Body of pancreas (tissue), 4 donors: ENCODE measurements at places on chromosomes 11 and 22.
A peak's percentile ranks its signal among the peaks of the same experiment; 100 is the strongest.

- no peak overlapping the region for H3K27ac ChIP-seq
- no peak for DNase-seq
- no peaks in the 10 kb centered on the region for H3K27me3 ChIP-seq
- H3K4me3 ChIP-seq = no peak overlapping the region
- H3K4me1 ChIP-seq = peaks cover 4% of the 10 kb centered on the region
Observed at GRCh38 chr11:129973068-129973467, 29.6 kb downstream of the PRDM10 start.

- H3K27ac ChIP-seq = peak overlapping the region; percentile 97
- DNase-seq = no peak
- no peak overlapping the region for H3K4me3 ChIP-seq
- no peaks in the 10 kb centered on the region for H3K36me3 ChIP-seq
- no peaks in the 10 kb centered on the region for H3K27me3 ChIP-seq
Observed at GRCh38 chr11:67238894-67239782, 27.1 kb upstream of the GRK2 start.

DNA sequence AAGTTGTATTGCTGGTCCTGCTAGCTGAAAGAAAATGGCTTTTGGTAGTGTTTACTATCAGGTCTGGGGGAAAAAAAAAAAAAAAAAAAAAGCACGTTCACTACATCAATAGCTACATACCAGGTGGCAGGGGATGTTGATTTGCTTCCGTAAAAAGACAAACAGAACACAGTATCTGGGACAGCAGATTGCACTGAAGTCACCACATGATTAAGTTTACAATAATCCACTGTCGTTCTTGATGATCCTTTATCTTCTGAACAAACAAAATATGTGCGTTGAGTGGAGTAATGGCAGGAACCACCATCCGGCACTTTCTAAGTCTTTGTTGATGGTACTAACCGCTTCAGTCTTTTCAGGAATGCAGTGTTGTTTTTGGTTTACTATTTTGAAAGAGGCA is 48.7 kb downstream of the DDX6 start:
- H3K4me3 ChIP-seq = no peak overlapping the region
- no peaks in the 10 kb centered on the region for H3K36me3 ChIP-seq
- H3K27ac ChIP-seq = no peak overlapping the region
- H3K27me3 ChIP-seq = no peaks in the 10 kb centered on the region
- H3K4me1 ChIP-seq = no peaks in the 10 kb centered on the region

DNA sequence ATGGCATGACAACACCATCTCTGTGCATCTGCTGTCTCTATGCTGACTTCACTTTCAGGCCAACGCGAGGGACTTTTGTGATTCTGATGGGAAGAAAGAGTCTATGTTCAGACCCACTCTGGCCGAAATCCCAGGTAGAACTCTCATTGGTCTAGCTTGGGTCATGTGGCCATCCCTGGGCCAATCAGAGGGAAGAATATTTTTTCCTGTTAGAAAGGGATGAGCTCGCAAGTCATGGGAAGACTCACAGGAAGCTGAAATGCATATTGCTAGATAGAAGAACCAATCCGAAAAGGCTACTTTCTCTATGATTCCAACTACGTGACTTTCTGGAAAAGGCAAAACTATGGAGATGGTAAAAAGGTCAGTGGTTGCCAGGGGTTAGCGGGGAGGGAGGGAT is 56.0 kb upstream of the LINC01488 start:
- H3K4me3 ChIP-seq = no peak overlapping the region
- no peaks in the 10 kb centered on the region for H3K4me1 ChIP-seq
- H3K27ac ChIP-seq = no peak overlapping the region

- H3K36me3 ChIP-seq = no peaks in the 10 kb centered on the region
- no peak overlapping the region for H3K4me3 ChIP-seq
- no peaks in the 10 kb centered on the region for H3K4me1 ChIP-seq
- H3K27me3 ChIP-seq = no peaks in the 10 kb centered on the region
Observed at GRCh38 chr11:42555190-42555589, 756.6 kb upstream of the API5 start.

GRCh38 chr11:96045622-96046456 is 121.9 kb upstream of the MTMR2 start:
- H3K4me1 ChIP-seq = peaks cover 14% of the 10 kb centered on the region
- DNase-seq = peak; percentile 34
- no peaks in the 10 kb centered on the region for H3K27me3 ChIP-seq
- H3K36me3 ChIP-seq = no peaks in the 10 kb centered on the region

DNA sequence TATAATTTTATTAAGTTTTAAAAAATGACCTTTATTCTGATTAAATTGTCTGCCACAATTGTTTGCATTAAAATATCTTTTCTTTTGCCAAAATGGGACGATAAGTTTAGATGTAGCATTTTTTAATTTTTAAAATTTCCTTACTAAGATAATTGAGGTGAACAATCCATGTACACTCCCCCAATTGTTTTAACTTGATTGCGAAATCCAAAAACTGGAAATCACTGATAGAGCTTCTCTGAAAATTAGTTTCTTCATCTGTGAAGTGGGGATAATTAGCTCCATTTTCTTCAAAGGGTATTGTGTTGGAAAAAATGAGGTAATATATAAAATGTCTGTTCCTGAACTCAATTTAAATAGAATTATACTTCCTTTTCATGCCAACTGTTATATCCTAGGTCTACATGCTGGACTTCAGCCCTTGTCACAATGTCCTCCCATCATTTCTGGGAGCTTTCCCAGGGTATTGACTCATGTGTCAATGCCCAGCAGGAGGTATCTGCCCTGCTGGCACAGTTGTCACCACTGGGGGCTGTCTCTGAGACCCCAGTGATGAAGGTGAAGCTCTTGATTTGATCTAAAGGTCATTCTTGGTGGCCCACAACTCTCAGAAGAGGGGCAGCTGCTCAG is 28.7 kb upstream of the NAV2 start:
- no peaks in the 10 kb centered on the region for H3K27me3 ChIP-seq
- H3K4me3 ChIP-seq = no peak overlapping the region

DNA sequence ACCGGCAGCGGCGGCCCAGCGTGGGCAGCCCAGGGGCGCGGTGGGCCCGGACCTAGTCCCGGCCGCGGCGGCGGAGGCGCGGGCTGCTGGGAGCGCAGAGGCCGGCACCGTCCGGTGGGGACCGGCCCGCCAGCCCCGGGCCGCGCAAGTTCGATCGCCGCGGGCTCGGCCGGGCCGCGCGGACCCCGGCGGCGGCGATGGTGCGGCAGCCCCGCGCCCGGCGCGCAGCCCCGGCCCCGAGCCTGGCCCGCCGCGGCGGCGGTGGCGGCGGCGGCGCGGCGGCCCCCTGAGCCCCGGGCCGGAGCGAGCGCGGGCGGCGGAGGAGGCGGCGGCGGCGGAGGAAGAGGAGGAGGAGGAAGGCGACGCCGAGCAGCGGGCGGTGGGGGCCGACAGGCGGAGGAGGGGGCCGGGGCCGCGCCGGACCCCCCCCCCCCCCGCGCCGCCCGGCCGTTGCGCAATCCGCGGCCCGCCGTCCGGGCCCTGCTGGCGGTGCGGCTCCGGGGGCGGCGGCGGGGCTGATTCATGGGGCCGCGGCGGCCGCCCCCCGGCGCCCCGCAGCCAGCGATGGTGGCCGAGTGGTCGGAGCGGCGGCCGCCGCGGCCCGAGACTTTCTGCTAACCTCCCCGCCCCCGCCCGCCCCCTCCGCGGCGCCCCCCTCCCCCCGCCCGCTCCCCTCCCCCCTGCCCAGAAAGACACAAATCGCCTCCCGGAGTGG is 1251.9 kb downstream of the BRD1 start:
- DNase-seq = no peak
- H3K27ac ChIP-seq = no peak overlapping the region
- no peaks in the 10 kb centered on the region for H3K36me3 ChIP-seq
- H3K27me3 ChIP-seq = no peaks in the 10 kb centered on the region

DNA sequence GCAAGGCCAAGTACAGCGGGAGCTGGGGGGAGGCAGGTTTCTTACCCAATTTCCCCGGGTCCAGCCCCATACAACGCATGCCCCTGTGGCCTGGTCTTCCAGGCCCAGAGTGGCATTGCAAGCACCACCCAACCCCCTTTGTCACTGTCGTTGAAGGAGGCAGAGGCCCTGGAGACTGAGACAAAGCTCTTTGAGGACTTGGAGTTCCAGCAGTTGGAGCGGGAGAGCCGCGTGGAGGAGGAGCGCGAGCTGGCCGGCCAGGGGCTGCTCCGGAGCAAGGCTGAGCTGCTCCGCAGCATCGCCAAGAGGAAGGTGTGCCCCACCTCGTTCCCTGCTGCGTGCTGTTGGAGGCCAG is 27.8 kb downstream of the PHLDB1 start:
- no peak overlapping the region for H3K4me3 ChIP-seq
- no peak for DNase-seq
- peaks cover 36% of the 10 kb centered on the region for H3K4me1 ChIP-seq
- H3K27ac ChIP-seq = peak overlapping the region; percentile 74
- no peaks in the 10 kb centered on the region for H3K27me3 ChIP-seq
- no peaks in the 10 kb centered on the region for H3K36me3 ChIP-seq

DNA sequence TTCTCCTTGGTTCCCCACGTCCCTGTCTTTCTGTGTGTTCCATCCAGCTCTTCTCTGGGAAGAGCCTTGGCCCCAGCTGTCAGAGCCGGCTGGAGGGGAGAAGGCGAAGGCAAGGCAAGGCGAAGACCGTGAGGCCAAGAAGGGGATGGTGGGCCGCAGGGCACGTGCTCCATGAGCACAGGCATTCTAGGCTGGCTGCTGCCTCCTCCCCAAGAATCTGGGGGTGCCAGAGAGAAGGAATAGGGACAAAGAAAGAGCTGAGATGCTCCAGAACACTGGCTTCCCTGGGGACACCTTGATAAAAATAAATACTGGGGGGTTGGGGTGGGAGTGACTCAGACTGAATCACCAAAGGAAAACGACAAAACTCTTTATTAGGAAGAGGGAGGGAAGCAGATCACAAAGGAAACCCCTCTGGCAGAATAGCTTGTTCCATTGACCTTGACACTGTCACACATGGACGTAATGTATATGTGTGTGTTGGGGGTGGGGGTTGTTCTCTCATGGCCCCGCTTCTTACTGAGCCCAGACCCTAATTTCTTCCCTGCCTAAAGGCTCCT is 52.5 kb downstream of the NECTIN1 start:
- no peaks in the 10 kb centered on the region for H3K36me3 ChIP-seq
- peaks cover 14% of the 10 kb centered on the region for H3K4me1 ChIP-seq
- no peaks in the 10 kb centered on the region for H3K27me3 ChIP-seq
- no peak for DNase-seq

DNA sequence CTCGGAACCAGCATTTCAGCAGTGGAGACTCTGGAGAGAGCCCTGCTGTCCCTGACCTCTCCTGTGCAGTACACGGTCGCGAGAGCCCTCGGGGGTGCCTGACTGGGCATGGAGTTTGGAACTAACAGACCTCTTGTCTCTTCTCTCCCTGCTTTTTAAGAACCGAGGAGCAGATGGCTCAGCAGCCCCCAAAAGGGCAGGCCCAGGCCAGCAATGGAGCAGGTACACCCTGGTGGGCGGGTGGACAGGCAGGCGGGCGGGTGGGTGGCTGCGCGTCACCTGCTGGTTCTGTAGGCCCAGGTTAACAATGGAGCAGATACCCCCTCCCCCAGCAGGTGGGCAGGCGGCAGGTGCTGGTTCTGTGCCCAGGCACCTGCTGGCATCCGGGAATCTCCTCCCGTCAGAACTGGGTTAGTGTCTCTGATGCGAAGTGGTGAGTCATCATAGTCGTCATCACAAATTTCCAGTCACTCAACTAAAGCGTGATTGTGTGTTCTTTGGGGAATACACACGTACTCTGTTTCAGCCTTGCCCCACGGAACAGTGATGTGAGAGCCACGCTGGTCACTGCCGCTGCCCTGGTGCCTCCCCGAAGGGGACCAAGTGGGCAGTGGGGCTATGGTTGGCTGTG is 41.1 kb downstream of the GRAMD4 start:
- H3K4me3 ChIP-seq = no peak overlapping the region
- no peaks in the 10 kb centered on the region for H3K27me3 ChIP-seq
- peaks cover 23% of the 10 kb centered on the region for H3K4me1 ChIP-seq
- peak overlapping the region; percentile 58 for H3K27ac ChIP-seq

DNA sequence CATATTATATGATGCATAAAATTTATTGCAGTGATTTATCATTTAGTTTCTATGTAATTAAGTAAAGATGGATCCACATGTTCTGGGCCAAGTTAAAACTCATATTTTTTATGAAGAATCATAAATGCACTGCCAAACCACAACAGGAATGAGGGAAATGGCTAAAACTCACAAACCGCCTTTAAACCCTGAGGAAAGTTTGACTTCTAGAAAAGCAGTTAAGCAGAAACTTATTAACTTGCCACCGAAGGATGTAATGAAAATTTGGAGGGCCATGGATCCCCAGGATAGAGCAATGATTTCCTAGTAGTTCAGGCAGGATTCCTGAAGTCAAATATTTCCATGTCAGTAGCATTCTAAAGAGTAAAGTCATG is 218.3 kb upstream of the CTSC start:
- no peaks in the 10 kb centered on the region for H3K36me3 ChIP-seq
- H3K27me3 ChIP-seq = no peaks in the 10 kb centered on the region
- H3K27ac ChIP-seq = no peak overlapping the region

- peaks cover 77% of the 10 kb centered on the region for H3K4me1 ChIP-seq
- no peaks in the 10 kb centered on the region for H3K36me3 ChIP-seq
- no peaks in the 10 kb centered on the region for H3K27me3 ChIP-seq
- peak overlapping the region; percentile 27 for H3K27ac ChIP-seq
- peak; percentile 78 for DNase-seq
Observed at GRCh38 chr11:123797114-123797513, 9.0 kb downstream of the OR6M1 start.

DNA sequence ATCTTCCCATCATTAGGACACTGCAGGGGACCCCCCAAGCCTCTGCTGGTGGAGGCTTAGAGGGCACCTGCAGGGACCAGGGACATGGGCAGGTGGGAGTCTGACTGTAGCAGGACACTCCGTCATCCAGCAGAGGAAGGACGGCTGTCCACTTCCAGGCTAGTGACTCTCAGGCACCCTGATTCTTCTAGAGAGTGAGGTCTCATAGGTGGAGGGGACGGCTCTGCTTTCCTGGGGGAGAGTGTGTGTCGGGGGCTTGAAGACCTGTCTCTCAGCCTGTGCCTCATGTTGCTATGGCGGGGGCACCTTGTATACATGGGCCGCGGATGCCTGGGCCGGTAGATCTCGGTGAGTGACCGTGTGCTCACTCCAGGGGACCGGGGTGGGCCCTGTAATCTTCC is 1116.6 kb downstream of the BRD1 start:
- no peaks in the 10 kb centered on the region for H3K36me3 ChIP-seq
- H3K27me3 ChIP-seq = no peaks in the 10 kb centered on the region
- H3K27ac ChIP-seq = no peak overlapping the region
- no peaks in the 10 kb centered on the region for H3K4me1 ChIP-seq

GRCh38 chr11:126817096-126817495 is 183.5 kb downstream of the KIRREL3 start:
- H3K27me3 ChIP-seq = no peaks in the 10 kb centered on the region
- H3K4me1 ChIP-seq = peaks cover 4% of the 10 kb centered on the region
- no peak for DNase-seq
- H3K4me3 ChIP-seq = no peak overlapping the region
- H3K36me3 ChIP-seq = no peaks in the 10 kb centered on the region

DNA sequence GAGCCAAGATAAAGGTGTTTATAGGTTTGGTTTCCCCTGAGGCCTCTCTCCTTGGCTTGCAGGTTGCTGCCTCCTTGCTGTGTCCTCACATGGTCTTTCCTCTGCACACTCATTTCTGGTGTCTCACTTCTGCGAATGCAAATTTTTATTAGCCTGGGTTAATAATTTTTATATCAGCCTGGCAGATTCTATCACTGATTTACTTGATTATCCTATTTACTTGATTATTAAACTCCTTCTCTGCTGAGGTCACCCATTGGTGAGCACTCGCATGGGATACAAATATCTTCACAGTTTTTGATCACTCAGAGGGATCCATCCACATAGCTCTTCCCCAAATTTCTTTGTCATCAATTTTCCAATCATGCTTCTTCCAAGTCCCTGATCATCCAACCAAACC is 90.9 kb upstream of the IGLL5 start:
- H3K27ac ChIP-seq = no peak overlapping the region
- H3K27me3 ChIP-seq = no peaks in the 10 kb centered on the region
- H3K36me3 ChIP-seq = no peaks in the 10 kb centered on the region
- H3K4me3 ChIP-seq = no peak overlapping the region
- DNase-seq = no peak
- H3K4me1 ChIP-seq = no peaks in the 10 kb centered on the region
